ENCODE measurements at places on chromosomes 2 and 18. TPM values are rescaled to one million over a fixed set of nuclear protein-coding genes. Genes with fewer than 3 reads are reported as not detected.

- no peak overlapping the region for H3K4me3 ChIP-seq
- H3K36me3 ChIP-seq: no peaks in the 10 kb centered on the region
- DNase-seq: no peak
- no peak overlapping the region for H3K27ac ChIP-seq
These were observed 33.7 kb upstream of the COL5A2 start for GRCh38 chr2:189213250-189213649.

GRCh38 chr2:207473049-207473930 is 56.5 kb upstream of the CREB1 start:
- no peaks in the 10 kb centered on the region for H3K27me3 ChIP-seq
- H3K27ac ChIP-seq: no peak overlapping the region
- no peak overlapping the region for H3K4me3 ChIP-seq
- H3K4me1 ChIP-seq: no peaks in the 10 kb centered on the region

GRCh38 chr2:155722290-155722689 is 610.2 kb downstream of the NR4A2 start:
- no peaks in the 10 kb centered on the region for H3K27me3 ChIP-seq
- DNase-seq: no peak
- H3K4me1 ChIP-seq: no peaks in the 10 kb centered on the region
- H3K4me3 ChIP-seq: no peak overlapping the region
- no peaks in the 10 kb centered on the region for H3K36me3 ChIP-seq

DNA sequence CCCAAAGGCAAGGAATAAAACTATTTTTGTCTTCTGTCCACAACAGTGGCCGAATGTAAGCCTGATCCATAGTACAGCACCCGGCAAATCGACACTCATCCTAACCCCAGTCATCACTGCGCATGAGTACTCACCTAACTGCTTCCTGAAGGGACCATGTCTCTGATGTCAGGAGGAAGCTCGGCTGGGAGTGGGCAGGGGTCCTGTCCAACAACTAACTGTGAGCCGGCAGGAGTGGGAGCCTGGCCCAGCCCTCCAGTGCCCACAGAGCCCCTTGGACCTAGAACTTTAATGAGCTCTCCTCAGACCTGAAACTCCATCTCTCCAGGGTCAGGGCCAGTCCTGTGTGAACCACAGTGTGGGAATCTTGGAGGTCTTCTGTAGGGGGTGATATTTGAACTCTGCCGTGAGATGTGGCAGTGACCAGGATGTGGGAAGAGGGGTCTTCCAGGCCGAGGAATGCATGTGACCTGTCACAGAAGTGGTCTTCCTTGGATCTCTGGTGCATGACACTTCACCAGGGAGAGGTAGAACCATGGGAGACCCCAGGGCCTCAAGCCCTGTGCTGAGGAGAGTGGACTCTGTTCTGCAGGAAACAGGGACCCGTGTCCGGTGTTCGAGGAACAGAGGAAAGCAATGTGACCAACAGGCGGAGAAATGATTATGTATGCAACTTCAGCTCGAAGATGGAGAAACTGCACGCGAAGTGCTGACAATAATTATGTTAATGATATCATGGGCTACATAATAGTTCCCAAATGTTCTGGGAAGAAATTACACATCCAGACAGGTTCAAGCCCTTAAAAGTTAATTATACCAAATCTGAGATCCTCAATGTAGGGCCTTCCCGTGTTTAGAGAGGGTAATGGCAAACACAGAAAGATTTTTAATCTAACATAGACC is 240.1 kb upstream of the HDAC4 start:
- H3K27ac ChIP-seq: no peak overlapping the region
- H3K4me1 ChIP-seq: no peaks in the 10 kb centered on the region
- no peak for DNase-seq
- no peaks in the 10 kb centered on the region for H3K27me3 ChIP-seq

The GALNT3 gene
- total RNA-seq: 1.0 TPM

The RAX gene
- not detected for total RNA-seq

The NDUFB3 gene
- 146 TPM for total RNA-seq

All from GM12878 (cell line).